Pericardium fibroblast (primary cell): ENCODE measurements at places on chromosomes 1 and 21. TPM values are rescaled to one million over a fixed set of nuclear protein-coding genes. Genes with fewer than 3 reads are reported as not detected.

Gene SMAP2
- 8.7 and 14.6 TPM in 2 replicates for total RNA-seq

Gene THEMIS2
- total RNA-seq: 3.2 and 5.6 TPM in 2 replicates

Gene STIL
- 1.6 TPM in 2 replicates for total RNA-seq

Gene ACBD3
- total RNA-seq: 36.3 and 44.2 TPM in 2 replicates

Gene RGS8
- total RNA-seq: under 0.01 TPM in 1 of 2 replicates, not detected in the other

Gene CD34
- 6.6 and 32.9 TPM in 2 replicates for total RNA-seq

Gene GPA33
- total RNA-seq: not detected in 2 replicates

Gene LCE1E
- not detected in 2 replicates for total RNA-seq

Gene S1PR1
- 3.5 and 4.9 TPM in 2 replicates for total RNA-seq

Gene RUNX3
- not detected in 2 replicates for total RNA-seq

Gene OR2AK2
- not detected in 2 replicates for total RNA-seq

Gene ABCA4
- total RNA-seq: 0.12 TPM in 1 of 2 replicates, not detected in the other

Gene C4BPB
- not detected in 2 replicates for total RNA-seq

Gene NUP210L
- under 0.01 TPM in 1 of 2 replicates, not detected in the other for total RNA-seq

Gene TMEM61
- 1.1 TPM in 1 of 2 replicates, not detected in the other for total RNA-seq

Gene TGFBR3
- 20.0 and 34.2 TPM in 2 replicates for total RNA-seq

Gene H6PD
- total RNA-seq: 37.2 and 69.9 TPM in 2 replicates

Gene ST7L
- 13.8 and 15.9 TPM in 2 replicates for total RNA-seq

Gene CHI3L1
- total RNA-seq: 39.8 and 238 TPM in 2 replicates

Gene MRAP
- total RNA-seq: 0.12 and 1.2 TPM in 2 replicates

Gene TAS1R1
- 0.17 TPM in 1 of 2 replicates, not detected in the other for total RNA-seq

Gene SPRR1B
- total RNA-seq: not detected in 2 replicates

Gene CRYBG2
- total RNA-seq: not detected in 2 replicates

Gene CD244
- total RNA-seq: 0.70 and 4.0 TPM in 2 replicates
